ENCODE measurements at places on chromosomes 13 and 19. TPM values are rescaled to one million over a fixed set of nuclear protein-coding genes. Genes with fewer than 3 reads are reported as not detected.
A peak's percentile ranks its signal among the peaks of the same experiment; 100 is the strongest.

Gene TEX29
- total RNA-seq = not detected

GRCh38 chr13:21997726-21998125, 326.9 kb downstream of the FGF9 start:
- no peak for DNase-seq

- no peak for DNase-seq
These were observed 90.9 kb downstream of the SIPA1L3 start for GRCh38 chr19:37997911-37998344.

Gene ZNF563
- 14.2 TPM for total RNA-seq

DNA sequence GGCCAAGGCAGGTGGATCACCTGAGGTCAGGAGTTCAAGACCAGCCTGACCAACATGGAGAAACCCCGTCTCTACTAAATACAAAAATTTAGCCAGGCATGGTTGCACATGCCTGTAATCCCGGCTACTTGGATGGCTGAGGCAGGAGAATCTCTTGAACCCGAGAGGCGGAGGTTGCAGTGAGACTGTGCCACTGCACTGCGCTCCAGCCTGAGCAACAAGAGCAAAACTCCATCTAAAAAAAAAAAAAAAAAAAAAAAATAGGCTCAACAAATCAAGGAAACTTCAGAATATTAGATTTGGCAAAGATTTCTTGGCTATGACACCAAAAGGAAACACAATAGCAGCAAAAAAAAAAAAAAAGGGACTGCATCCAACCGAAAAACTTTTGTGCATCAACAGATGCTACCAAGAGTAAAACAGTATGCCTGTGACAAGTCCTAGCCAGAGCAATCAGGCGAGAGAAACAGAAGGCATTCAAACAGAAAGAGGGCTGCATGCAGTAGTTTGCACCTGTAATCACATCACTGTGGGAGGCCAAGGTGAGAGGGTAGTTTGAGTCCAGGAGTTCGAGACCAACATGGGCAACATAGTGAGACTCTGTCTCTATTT, 23.8 kb downstream of the ZNF160 start:
- no peak for DNase-seq

Gene PDE4C
- 0.59 TPM for total RNA-seq

Gene MCF2L
- total RNA-seq = 56.4 TPM

DNA sequence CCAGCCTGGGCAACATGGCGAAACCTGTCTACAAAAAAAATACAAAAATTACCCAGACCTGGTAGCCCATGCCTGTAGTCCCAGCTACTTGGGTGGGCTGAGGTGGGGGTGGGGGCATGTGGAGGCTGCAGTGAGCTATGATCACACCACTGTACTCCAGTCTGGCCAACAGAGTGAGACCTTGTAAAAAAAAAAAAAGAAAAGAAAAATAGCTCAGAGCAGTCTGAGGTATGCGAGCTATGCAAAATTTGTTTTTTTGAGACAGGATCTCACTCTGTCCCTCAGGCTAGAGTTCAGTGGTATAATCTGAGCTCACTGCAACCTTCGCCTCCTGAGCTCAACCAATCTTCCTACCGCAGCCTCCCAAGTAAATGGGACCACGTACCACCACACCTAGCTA, 7.1 kb upstream of the TOMM40 start:
- DNase-seq = no peak

DNA sequence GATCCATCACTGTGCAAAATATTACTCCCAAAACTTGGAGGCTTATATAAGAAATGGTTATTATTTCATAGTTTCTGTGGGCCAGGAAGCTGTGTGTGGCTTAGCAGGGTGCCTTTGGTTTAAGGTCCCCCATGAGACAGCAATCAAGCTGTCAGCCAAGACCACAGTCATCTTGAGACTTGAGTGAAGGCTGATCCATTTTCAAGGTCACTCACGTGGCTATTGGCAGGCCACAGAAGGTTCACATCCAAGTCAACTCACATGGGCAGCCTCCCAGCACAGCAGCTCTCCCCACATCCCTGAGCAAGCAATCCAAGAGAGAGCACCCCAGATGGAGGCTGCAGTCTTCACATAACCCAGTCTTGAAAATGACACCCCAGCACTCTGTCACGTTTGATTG, 537.4 kb downstream of the MYO16 start:
- no peak for DNase-seq

Gene IQCN
- total RNA-seq = 11.4 TPM

DNA sequence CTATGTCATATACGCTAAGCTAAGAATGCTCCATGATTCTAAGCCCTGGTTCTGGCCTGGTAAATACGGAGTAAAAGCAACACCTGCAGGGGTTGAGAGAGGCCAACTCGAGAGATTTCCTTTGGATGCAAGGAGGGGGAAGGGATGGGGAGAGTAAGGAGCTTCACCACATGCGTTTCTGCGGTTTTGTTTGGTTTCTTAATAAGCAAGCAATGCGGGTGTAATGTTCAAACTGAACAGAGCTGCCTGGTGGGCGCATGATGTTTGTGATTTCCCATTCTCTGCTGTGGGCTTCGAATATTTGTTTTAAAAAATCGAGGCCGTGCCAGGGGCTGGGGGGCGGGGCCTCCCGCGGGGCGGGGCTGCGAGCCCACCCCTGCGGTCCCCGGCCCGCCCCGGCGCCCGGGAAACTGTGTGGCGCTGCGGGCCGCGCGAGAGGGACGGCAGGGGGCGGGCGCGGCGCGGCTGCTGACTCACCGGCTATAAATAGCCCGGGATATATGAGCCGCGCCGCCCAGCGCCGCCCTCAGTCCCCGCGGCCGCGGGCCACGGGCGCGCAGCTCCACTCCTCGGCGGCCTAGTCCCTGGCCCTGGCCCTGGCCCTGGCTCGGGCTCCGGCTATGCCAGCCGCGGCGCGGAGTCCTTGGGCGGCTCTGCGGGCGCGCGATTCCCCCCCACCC, 5.1 kb downstream of the BBC3 start:
- DNase-seq = peak; percentile 79

- no peak for DNase-seq
These were observed 2874.1 kb upstream of the PCDH20 start for GRCh38 chr13:64289702-64290101.

DNA sequence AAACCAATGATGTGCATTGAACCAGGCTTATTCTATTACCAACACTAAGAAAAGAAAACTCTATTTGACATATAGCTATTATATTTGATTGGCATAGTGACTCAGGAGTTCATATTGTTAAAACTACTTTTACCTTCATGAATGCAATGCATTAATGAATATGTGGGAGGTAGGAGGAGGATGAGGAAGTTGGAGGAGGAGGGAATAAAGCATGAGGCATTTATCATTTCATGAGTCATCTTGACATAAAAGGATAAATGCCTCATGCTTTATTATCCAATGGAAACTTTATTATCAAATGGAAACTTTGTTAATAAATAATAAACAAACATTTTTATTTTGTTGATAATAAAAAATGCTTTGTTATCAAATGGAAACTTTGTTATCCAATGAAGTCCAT, 116.5 kb downstream of the SPRY2 start:
- DNase-seq = no peak

- peak; percentile 66 for DNase-seq
These were observed 8.8 kb downstream of the GTPBP3 start for GRCh38 chr19:17346109-17346671.

Measured in tibial nerve (tissue), 4 donors.